A375 (cell line): ENCODE measurements at places on chromosomes 13 and 19. TPM values are rescaled to one million over a fixed set of nuclear protein-coding genes. Genes with fewer than 3 reads are reported as not detected.

Gene NTF4
- 0.40 TPM in 1 of 2 replicates, not detected in the other for total RNA-seq

Gene EID2B
- total RNA-seq, result 7.3 and 11.8 TPM in 2 replicates

Gene MYO1F
- 0.41 and 0.56 TPM in 2 replicates for total RNA-seq

Gene CYP2A6
- not detected in 2 replicates for total RNA-seq
